ENCODE measurements at places on chromosomes 12 and 14.
A peak's percentile ranks its signal among the peaks of the same experiment; 100 is the strongest.

- DNase-seq = peak; percentile 96
Observed at GRCh38 chr12:84911271-84912197, 1.1 kb downstream of the SLC6A15 start.

GRCh38 chr12:20320552-20320951 is 47.8 kb upstream of the PDE3A start:
- no peak for DNase-seq

GRCh38 chr12:100842156-100842555 is 47.6 kb downstream of the ANO4 start:
- DNase-seq = no peak

GRCh38 chr14:81382517-81383225 is 17.5 kb downstream of the STON2 start:
- no peak for DNase-seq

- no peak for DNase-seq
Observed at GRCh38 chr12:88266806-88267360, 124.8 kb downstream of the TMTC3 start.

- DNase-seq = peak; percentile 53
Observed at GRCh38 chr12:87338681-87339080, 690.5 kb downstream of the C12orf50 start.

DNA sequence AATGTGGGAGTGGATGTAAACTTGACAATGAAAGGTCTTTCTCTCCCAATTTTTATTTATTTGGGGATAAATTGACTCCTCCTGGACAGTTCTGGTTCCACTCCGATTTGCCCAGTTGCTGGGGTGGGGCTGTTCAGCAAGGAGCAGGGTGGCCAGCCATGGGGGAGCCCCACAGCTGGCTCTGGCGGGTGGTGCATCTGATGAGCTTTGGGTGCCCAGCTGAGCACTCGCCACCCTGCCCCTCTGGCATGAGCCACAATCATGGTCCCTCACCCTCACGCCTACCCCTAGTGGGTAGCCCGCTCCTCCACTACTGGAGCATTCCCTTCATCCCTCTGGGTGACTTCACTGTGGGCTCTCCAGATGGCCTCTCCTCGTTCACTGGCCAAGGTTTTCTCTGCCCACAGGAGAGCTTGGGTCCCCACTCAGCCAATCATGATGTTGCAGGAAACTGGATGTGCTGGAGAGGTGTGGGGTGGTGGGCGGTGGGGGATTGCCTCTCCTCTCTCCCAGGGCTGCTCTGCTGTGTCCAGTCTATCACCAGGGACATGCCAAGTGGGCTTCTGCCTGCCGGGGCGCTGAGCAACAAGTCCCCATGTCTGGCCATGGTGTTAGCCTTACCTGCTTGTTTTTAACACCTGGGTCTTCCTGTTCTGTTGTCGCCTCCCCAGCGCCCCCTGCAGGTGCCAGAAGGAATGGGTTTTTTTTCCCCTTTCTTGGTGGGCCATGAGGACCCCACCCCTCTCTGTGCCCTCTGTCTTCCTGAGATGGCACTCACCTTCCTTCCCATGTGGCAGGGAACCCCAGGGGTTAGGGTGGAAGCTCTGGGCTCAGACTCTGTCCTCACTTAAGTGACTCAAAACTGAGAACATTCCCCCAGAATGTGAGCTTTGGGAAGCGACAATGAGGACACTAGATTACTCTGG is 3.4 kb downstream of the CYP46A1 start:
- DNase-seq = peak; percentile 25

DNA sequence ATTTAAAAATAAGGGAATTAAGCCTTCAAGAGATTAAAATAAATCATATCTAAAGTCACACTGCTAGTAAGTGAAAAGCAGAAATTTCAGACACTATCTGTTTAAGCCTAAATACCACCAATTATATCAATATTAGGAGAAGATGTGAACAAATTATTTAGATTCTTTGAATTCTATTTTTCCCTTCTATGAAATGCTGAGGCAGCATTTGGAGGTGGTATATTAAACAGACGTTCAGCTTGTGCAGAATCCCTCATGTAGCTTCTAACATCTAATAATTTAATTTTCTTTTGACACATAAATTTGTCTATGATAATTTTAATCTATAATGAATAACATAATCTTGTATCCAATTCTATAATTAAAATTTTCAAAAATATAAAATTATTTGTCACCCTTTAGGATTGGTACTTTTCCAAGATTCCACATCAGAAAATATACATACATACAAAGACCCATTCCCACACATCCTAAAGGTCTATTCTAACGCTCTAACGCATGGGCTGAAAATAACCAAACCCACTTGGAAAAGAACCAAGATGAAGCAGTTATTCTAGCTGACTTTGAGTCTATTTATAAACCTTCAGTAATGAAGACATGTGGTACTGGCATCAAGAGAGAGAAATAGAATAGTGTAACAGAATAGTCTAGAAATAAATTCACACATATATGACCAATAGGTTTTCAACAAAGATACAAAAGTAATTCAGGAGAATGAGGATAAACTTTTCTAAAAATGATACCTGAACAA is 751.8 kb downstream of the GALC start:
- DNase-seq = no peak

DNA sequence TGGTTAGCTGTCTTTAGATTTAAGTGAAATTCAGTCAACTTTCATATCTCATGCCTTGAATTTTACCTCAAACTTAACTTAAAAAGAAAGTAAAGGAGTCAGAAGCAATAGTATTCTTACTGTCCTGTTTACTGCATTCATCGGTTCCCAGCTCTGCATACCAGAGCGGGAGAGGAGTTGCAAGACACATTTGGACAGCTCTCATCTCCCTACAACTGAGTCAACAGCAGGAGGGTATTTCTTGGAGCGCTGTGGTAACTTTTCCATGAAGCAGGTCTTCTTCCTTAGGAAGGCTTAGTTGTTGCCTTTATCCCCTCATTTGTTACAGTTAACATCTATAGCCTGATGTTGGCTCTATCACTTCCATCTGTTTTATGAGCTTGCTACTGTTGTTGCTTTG is 65.1 kb downstream of the TRMT5 start:
- no peak for DNase-seq

GRCh38 chr12:102960766-102961465 is 3.4 kb downstream of the ASCL1 start:
- DNase-seq = peak; percentile 24

DNA sequence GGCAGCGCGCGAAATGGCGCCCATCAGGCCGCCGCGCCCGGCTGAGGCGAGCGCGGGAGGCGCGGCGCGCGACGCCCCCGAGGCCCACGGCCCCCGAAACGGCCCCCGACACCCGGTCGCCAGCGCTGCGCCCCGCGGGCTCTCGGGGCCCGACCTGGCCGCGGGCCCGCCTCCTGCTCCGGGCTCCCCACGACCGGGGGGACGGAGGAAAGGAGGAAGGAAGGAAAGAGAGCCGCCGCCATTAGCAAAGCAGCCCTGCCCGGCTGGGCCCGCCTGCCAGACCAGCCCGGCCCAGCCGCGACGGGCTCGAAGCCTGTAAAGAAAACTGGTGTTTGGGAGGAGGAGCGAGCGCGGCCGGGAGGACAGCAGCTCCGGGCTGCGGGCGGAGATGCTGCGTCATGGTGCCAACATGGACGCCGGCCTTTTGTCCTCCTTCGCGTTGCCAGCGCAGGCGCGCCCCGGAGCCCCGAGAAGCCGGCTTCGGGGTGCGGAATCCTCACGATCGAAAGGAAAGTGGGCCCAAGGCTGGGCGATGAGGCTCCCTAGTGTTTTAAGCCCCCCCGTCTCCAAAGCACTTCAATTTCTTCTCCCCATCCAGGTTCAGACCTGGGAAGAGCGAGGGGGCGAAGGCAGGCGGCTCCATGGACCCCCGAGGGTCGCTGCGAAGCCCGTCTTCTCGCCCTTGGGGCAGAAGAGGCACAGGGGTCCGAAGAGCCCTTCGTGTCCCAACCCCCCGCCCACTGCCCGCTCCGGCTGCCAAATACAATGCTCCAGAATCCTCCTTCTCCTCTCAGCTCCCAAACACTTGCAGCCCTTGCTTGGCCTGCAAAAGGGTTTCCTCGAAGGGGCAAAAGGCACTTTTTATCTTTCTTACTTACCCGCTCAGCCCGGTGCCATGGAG is 2.9 kb upstream of the SETD1B start:
- DNase-seq = peak; percentile 64
